ENCODE measurements at places on chromosomes 7 and 10.
A peak's percentile ranks its signal among the peaks of the same experiment; 100 is the strongest.

- no peak for DNase-seq
These were observed 135.0 kb downstream of the RTKN2 start for GRCh38 chr10:62133618-62134017.

DNA sequence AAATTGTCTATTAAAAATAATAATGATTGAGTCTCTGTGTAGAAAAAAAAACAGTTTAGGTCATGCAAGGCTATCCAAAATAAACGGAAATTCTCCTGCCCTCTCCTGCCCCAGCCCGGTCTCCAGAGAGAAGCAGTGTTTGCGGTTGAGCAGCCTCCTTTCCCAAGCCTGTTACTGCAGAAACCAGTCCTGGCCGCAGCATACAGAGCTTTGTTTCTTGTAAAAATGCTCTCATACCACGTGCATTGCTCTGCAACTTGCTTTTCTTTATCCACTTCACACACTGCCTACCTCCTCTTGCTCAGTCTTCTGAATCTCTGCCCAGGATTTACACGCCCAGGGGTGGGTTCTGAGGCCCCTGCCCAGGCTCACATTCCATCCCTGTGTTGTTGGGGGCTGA lies 34.4 kb upstream of the CUL1 start:
- DNase-seq, result no peak

- DNase-seq, result no peak
These were observed 385.5 kb downstream of the PCDH15 start for GRCh38 chr10:54415483-54415882.

GRCh38 chr10:4239186-4239585 lies 454.2 kb upstream of the KLF6 start:
- no peak for DNase-seq

- DNase-seq, result peak; percentile 78
These were observed at the start of gene PTPRE for GRCh38 chr10:127906548-127907377. PTPRE (plus strand) TSS chr10:127907103; CDS start chr10:128040882, 133,779 bp downstream.

- DNase-seq, result no peak
These were observed 127.2 kb upstream of the PODXL start for GRCh38 chr7:131683536-131684125.

DNA sequence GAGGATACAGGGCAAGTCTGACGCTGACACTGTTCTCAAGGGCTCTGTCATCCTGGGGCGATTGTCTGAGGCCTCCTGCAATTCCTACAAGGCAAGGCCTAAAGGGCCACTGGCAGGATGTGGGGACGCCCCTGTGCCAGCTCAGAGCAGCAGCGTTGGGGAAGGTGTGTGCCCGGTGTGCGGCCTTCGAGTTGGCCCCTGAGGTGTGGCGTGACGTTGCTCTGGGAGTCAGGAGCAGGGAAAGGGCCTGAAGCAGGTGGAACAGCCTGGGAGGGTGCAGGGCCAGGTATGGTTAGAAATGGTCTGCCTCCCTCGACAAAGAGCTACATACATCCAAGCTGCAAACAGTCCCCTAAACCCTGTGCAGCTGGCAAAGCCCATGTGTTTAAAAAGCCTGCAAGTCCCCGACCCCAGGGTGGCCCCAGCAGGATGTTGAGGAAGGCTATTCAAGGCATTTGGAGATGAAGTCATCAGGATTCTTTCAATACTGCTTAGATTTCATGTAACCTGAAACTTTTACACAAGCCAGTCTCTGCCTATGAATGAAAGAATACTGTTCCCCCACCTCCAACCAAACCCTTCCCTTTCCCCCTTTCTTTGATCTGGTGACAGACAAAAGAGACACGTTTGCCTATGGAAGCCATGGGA lies 142.5 kb upstream of the TNS3 start:
- no peak for DNase-seq

All from stimulated activated CD4-positive, alpha-beta T cell treated with anti-CD3 and anti-CD28 coated beads, Interleukin-15, amount 100 ng/mL, for 1 hour (primary cell).